Endothelial cell of coronary artery (primary cell): ENCODE measurements at places on chromosomes 6 and 20. TPM values are rescaled to one million over a fixed set of nuclear protein-coding genes. Genes with fewer than 3 reads are reported as not detected.

PRR18 gene
- total RNA-seq, result not detected in 2 replicates

CLPSL1 gene
- total RNA-seq, result not detected in 2 replicates

CLPSL2 gene
- not detected in 2 replicates for total RNA-seq

TTK gene
- total RNA-seq, result 7.6 and 17.1 TPM in 2 replicates

FAM120B gene
- 11.4 and 12.8 TPM in 2 replicates for total RNA-seq

MICB gene
- 11.3 and 15.7 TPM in 2 replicates for total RNA-seq

PPP1R3D gene
- total RNA-seq, result 5.2 and 6.2 TPM in 2 replicates

WFDC5 gene
- total RNA-seq, result not detected in 2 replicates

SLC22A3 gene
- total RNA-seq, result 0.09 TPM in 2 replicates

RBPJL gene
- total RNA-seq, result not detected in 2 replicates

ZBTB46 gene
- 7.8 and 12.8 TPM in 2 replicates for total RNA-seq

RAET1G gene
- 0.18 and 0.56 TPM in 2 replicates for total RNA-seq

SLC35D3 gene
- total RNA-seq, result not detected in 2 replicates

ANKRD66 gene
- not detected in 2 replicates for total RNA-seq

BPIFA1 gene
- not detected in 2 replicates for total RNA-seq

TTLL9 gene
- not detected in 2 replicates for total RNA-seq

TRAPPC3L gene
- 0.09 TPM in 2 replicates for total RNA-seq

SLC2A10 gene
- total RNA-seq, result 6.7 and 12.6 TPM in 2 replicates

NKX2-2 gene
- not detected in 2 replicates for total RNA-seq

RPN2 gene
- 165 and 198 TPM in 2 replicates for total RNA-seq

SYCP2L gene
- total RNA-seq, result not detected in 2 replicates

OR2J3 gene
- total RNA-seq, result not detected in 2 replicates

RIPOR2 gene
- total RNA-seq, result 0.28 TPM in 1 of 2 replicates, not detected in the other

PDYN gene
- total RNA-seq, result not detected in 2 replicates

SAPCD1 gene
- 0.81 and 1.3 TPM in 2 replicates for total RNA-seq

PPP1R18 gene
- 55.8 and 62.1 TPM in 2 replicates for total RNA-seq

PEX7 gene
- total RNA-seq, result 5.2 and 6.9 TPM in 2 replicates

BNIP5 gene
- total RNA-seq, result not detected in 2 replicates
